ENCODE measurements at places on chromosomes 5 and 9. TPM values are rescaled to one million over a fixed set of nuclear protein-coding genes. Genes with fewer than 3 reads are reported as not detected.
A peak's percentile ranks its signal among the peaks of the same experiment; 100 is the strongest.

CAST gene
- 64.6 TPM for total RNA-seq

DNA sequence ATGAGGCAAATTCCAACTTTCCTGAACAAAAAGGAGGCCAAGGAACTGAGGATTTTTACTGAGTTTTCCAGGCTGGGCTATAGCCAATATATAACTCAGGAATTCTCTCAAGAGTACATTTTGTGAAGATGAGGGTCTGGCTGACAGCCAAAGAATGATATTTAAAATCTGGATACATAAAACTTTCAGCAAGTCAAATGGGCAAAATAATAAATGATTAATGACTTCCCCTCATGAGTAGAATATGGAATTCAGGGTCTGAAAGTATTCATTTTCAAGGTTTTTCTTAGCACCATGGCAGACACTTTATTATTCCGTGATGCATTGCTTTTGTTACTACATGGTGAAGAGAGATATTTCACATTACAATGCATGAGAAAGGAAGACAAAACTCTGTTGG lies 7.8 kb downstream of the FAM81B start:
- DNase-seq, result no peak
- no peaks in the 10 kb centered on the region for H3K27me3 ChIP-seq
- no peaks in the 10 kb centered on the region for H3K36me3 ChIP-seq
- no peak overlapping the region for H3K27ac ChIP-seq

DNA sequence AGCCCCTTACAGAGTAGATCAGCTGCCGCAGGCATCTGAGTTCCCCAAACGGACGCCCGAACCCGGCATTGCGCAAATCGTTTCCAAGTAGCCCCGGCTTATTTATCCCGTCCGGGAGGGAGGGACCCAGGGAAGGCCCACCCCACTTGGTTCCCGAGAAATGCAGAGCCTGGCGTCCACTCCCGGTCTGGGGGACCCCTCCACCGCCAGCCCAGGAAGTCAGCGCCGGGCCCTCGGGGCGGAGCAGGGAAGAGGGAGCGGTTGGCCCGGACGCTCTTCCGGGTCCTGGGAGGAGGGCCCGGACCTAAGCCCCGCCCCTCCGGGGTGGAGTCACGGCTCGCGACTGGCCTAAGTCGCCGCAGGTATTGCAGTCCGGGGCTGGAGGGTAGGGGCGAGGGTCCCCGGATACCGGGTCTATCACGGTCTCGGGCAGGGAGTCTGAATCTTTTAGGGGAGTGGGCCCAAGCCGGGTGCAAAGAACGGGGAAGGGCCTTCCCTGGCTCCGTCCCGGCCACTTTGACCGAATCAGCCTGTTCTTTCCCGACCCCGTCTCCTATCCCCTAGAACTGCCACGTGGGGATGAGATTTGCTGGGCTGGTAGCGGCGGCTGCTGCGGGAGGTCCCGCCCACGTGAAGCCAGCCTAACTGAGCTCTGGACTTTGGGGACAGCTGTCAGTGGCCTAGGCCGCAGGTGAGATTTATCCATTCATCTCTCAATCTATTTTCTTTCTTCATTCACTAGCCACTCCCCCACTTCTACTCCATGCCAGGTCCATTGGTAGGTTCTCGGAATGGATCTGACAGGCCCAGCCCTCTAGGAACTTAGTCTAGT lies at the start of gene RABEPK:
Gene RABEPK, plus strand, starts transcription at position 327 of the 832 bp plus-strand sequence. CDS start 2,472 bp downstream, outside the sequence.
- peak; percentile 97 for DNase-seq
- peaks cover 5% of the 10 kb centered on the region for H3K4me1 ChIP-seq
- H3K36me3 ChIP-seq, result no peaks in the 10 kb centered on the region
- H3K4me3 ChIP-seq, result peak within 1 kb of the TSS; percentile 73

DNA sequence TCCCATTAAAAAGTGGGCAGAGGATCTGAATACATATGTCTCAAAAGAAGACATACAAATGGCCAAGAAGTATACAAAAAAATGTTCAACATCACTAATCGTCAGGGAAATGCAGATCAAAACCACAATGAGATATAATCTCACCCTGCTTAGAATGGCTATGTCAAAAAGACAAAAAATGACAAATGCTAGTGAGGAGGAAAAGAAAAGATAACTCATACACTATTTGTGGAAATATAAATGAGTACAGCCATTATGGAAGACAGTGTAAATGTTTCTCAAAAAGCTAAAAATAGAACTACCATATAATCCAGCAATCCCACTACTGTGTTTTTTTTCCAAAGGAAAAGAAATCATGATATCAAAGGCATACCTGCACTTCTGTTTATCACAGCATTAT lies 450.7 kb downstream of the EFNA5 start:
- no peaks in the 10 kb centered on the region for H3K4me1 ChIP-seq
- DNase-seq, result no peak
- no peak overlapping the region for H3K4me3 ChIP-seq
- H3K27me3 ChIP-seq, result no peaks in the 10 kb centered on the region
- no peak overlapping the region for H3K27ac ChIP-seq

DNA sequence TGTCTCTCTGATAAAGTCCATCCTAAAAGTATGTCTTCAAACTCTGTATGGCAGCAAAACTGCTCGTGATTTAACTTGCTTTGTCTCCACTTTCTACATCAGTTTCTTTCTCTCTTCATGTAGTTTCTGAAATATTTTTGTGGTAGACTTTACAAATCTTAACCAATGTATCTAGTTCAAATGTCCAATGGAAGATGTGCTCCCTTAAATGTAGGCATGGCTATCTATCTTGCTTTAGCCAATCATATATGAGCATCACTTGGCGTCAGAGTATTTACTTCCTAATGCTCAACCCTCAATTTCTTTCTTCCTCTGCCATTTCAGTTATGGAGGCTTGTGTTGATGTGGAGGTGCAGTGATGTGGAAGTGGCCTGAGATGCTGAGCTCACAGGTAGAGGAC lies 206.1 kb upstream of the ZNF608 start:
- no peaks in the 10 kb centered on the region for H3K36me3 ChIP-seq
- no peak for DNase-seq
- no peaks in the 10 kb centered on the region for H3K27me3 ChIP-seq

GRCh38 chr9:68627594-68627993 lies 77.4 kb upstream of the PIP5K1B start:
- no peak overlapping the region for H3K4me3 ChIP-seq
- peaks cover 17% of the 10 kb centered on the region for H3K27me3 ChIP-seq
- H3K4me1 ChIP-seq, result no peaks in the 10 kb centered on the region
- no peak for DNase-seq
- H3K27ac ChIP-seq, result no peak overlapping the region
- no peaks in the 10 kb centered on the region for H3K36me3 ChIP-seq

DNA sequence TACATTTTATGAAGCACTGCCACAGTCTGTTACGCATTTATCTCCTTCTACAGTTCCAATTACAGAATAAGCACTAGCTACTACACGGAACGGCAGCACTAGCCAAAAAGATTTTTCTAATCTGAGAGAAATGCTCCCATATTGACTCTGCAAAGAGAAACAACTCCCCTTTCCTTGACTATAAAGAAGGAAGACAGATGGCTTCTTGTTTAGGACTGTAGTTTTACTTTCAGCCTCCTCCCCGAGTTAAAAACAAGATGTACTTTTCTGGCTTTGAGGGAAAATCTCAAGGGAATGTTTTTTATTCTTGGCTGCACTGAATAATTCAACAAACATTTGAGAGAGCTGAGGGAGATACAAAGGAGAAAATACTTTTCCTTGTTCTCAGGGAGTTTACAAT lies 1.9 kb upstream of the SLC44A1 start:
- H3K36me3 ChIP-seq, result no peaks in the 10 kb centered on the region

GRCh38 chr5:135705141-135705631 lies 126.4 kb upstream of the CXCL14 start:
- no peaks in the 10 kb centered on the region for H3K36me3 ChIP-seq
- H3K27ac ChIP-seq, result no peak overlapping the region
- H3K4me3 ChIP-seq, result no peak overlapping the region
- H3K27me3 ChIP-seq, result no peaks in the 10 kb centered on the region
- DNase-seq, result no peak
- H3K4me1 ChIP-seq, result peaks cover 7% of the 10 kb centered on the region

DNA sequence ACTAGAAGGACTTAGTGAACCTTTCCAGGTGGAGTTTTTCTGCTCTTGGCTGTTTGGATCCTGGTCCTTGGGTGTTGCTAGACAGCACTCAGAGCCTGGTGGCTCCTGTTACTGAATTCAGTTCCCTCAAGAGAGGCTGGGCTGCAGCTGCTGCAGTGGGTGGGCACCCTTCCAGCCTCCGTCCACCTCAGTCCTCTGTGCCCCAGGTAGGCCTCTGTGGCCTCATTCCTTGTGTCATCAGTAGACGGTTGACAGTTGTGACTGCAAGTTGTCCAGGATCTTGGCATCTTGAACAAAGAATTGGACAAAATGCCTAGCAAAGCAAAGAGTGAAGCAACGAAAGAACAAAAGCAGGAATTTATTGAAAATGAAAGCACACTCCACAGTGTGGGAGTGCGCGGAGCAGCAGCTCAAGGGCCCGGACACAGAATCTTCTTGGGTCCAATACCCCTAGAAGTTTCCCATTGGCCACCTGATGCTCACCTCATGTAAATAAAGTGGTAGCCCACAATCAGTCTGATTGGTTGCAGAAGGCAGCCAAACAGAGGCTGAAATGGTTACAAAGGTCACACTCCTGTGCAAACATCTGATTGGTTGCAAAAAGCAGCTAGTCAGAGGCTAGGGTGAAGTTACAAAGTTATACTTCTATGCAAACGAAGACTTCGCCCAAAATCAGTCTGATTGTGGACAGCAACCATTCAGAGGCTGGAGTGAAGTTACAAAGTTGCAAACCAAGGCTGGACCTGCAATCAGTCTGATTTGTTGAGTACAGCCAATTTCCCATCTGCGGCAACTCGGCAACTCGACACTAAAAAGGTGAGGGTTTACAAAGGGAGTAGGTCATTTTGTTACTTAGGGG lies 40.1 kb downstream of the F2R start:
- no peak overlapping the region for H3K4me3 ChIP-seq
- DNase-seq, result no peak
- H3K27ac ChIP-seq, result no peak overlapping the region
- H3K27me3 ChIP-seq, result no peaks in the 10 kb centered on the region

DNA sequence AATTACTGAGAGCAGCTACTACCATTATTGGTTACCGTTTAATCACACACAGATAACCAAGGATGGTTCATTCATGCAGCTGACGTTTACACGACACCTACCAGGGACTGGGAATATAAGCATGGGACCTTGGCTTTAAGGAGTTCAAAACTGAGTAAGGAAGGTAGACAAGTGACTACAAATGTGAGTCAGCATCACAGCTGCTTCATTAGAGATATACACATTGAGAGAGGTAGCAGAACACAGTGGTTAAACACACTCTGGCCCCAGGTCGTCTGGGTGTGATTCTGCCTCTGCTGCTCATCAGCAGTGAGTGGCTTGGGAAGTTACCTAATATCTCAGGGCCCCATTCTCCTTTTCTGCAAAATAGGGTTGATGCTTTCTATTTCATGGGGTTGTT lies 268.6 kb downstream of the NR3C1 start:
- H3K36me3 ChIP-seq, result no peaks in the 10 kb centered on the region
- peaks cover 41% of the 10 kb centered on the region for H3K4me1 ChIP-seq
- H3K27me3 ChIP-seq, result no peaks in the 10 kb centered on the region
- DNase-seq, result no peak

DNA sequence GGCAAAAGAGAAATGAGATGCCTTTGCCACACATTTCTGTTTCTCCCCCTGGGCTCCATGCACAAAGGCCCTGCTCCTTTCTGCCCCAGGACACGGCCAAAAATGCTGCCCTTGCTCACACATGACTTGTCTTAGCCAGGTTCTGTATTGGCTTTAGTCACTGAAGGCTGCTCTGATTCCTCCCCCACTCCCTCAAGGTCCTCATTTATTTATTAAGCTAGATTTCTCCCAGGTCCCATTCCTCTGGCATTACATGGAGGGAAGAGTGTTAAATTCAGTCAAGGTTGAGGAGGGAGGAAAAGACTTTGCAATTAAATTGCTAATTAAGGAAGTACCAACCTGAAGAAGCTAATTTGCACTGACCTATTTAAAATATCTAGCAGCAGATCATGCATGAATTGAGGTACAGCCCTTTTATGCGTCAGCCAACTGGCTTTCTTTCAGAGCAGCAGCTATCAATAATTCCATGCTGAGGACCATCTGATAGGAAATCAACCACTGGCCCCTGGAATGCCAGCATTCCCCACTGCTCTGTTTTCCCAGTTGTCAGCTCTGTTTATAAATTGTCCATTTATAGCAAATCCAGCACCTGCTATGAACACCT lies 81.2 kb upstream of the MAP3K1 start:
- H3K36me3 ChIP-seq, result no peaks in the 10 kb centered on the region
- no peaks in the 10 kb centered on the region for H3K27me3 ChIP-seq
- no peak for DNase-seq
- no peak overlapping the region for H3K4me3 ChIP-seq
- peaks cover 10% of the 10 kb centered on the region for H3K4me1 ChIP-seq

GADD45G gene
- 1.8 TPM for total RNA-seq

- H3K36me3 ChIP-seq, result no peaks in the 10 kb centered on the region
- peaks cover 15% of the 10 kb centered on the region for H3K4me1 ChIP-seq
- H3K27ac ChIP-seq, result no peak overlapping the region
- DNase-seq, result peak; percentile 90
- peak overlapping the region; percentile 85 for H3K4me3 ChIP-seq
Observed at GRCh38 chr9:96566498-96567202, 53.0 kb downstream of the CDC14B start.

GRCh38 chr5:128014578-128014977 lies 69.0 kb upstream of the SLC12A2 start:
- H3K4me3 ChIP-seq, result no peak overlapping the region
- no peaks in the 10 kb centered on the region for H3K27me3 ChIP-seq
- peaks cover 3% of the 10 kb centered on the region for H3K4me1 ChIP-seq
- no peak for DNase-seq

DNA sequence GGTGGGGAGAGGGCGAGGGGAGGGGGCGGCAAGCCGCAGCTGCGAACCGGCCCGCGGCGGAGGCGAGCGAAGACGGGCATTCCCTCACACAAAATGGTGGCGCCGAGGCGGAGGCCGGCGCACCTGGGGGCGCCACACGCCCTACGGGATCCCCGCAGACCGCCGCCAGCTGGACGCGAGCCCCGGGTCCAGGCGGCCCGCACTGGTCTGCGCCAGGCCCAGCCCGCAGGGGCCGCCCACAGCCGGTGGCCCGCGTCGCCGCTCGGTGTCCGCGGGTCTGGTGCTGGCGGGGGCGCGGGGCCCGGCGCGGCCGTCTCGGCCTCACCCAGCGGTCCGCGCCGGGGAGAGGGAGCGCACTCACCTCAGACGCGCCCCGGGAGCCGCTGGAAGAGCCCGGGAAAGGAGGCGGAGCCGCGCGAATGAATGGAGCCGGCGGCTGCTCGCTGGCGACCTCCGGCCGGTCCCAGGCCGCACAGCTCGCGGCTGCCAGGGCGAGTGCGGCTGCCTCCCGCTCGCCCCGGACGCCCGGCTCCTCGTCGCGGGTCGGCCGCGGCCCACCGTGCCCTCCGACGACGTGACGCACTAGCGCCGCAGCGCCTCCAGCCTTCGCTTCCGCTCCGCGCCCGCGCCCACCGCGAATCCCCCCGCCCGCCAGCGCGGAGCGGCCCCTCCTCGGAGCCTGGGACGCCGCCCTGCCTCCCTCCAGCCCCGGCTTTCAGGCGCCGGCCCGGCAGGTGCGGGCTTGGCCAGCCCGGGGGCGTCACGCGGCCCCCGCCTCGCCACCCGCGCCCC lies at the start of gene FAM169A:
Gene FAM169A, minus strand, starts transcription at position 584 of the 792 bp plus-strand sequence. CDS start 24,711 bp downstream, outside the sequence.
- H3K27me3 ChIP-seq, result peaks cover 23% of the 10 kb centered on the region
- DNase-seq, result peak; percentile 84
- H3K4me1 ChIP-seq, result peaks cover 14% of the 10 kb centered on the region
- H3K36me3 ChIP-seq, result no peaks in the 10 kb centered on the region
- peak within 1 kb of the TSS; percentile 98 for H3K4me3 ChIP-seq

GRCh38 chr5:132493241-132493640 lies 2.7 kb upstream of the IRF1 start:
- H3K36me3 ChIP-seq, result no peaks in the 10 kb centered on the region
- H3K4me1 ChIP-seq, result no peaks in the 10 kb centered on the region
- no peak for DNase-seq

All from neural progenitor cell (in vitro differentiated cells).